T-cell (primary cell): ENCODE measurements at places on chromosomes 4 and X.

DNA sequence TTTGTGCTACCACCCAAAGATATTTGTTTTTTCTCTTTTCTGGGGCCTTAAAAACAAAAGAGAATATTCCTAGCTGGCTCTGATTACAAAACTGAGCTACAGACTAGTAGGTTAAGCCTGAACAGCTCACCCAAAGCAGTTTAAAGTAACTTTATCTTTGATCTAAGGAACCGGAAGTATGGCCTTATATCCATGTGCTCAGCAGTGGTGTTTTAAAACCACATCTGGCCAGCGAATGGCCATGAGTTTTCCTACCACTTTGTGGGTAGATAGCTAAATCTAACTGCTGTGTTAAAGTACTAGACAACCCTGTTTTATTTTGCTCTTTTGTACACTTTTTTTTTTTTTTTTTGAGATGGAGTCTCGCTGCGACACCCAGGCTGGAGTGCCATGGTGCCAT is 24.6 kb downstream of the ADGRG4 start:
- DNase-seq: no peak
- H3K4me3 ChIP-seq: no peak overlapping the region
- H3K27me3 ChIP-seq: no peaks in the 10 kb centered on the region
- H3K4me1 ChIP-seq: no peaks in the 10 kb centered on the region
- no peaks in the 10 kb centered on the region for H3K36me3 ChIP-seq

DNA sequence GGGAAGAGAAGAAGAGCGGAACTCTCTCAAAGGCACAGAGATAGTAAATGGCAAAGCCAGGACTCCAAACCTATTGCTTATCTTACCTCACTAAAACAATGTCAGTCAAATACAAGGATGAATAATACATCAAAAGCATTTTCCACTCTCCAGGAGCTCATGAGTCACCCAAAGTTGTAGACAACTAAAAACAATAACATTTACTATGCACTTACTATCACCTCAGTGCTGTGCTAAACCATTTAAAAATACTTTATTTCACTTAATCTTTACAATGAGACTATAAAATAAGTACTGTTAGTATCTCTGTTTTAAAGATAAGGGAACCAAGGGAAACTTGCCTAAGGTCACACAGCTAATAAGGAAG is 163.2 kb upstream of the SPANXC start:
- H3K4me1 ChIP-seq: no peaks in the 10 kb centered on the region
- no peak overlapping the region for H3K4me3 ChIP-seq
- H3K36me3 ChIP-seq: no peaks in the 10 kb centered on the region
- H3K27ac ChIP-seq: no peak overlapping the region

DNA sequence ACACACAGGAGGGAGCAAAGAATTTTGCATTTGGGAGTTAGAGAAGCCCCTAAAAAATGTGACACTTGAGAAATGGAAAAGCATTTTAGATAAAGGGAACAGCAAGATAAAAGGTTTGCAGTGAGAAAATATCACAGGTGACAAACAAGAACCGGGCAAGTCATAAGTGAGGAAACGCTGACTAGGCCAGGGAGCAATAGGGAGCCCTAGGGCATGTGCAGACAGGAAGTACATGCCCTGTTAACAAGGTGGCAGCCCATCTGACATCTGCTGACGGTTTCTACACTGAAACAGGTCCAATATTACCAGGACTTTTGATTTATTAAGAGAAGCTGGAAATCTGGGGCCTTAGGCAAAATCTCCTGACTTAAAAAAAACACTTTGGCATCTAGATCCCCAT is 4.0 kb upstream of the IL13RA1 start:
- no peak overlapping the region for H3K4me3 ChIP-seq
- no peaks in the 10 kb centered on the region for H3K36me3 ChIP-seq
- H3K4me1 ChIP-seq: peaks cover 10% of the 10 kb centered on the region
- H3K27ac ChIP-seq: no peak overlapping the region
- H3K27me3 ChIP-seq: no peaks in the 10 kb centered on the region
- DNase-seq: no peak

- no peaks in the 10 kb centered on the region for H3K4me1 ChIP-seq
- H3K27me3 ChIP-seq: no peaks in the 10 kb centered on the region
- no peak for DNase-seq
- no peak overlapping the region for H3K27ac ChIP-seq
Observed at GRCh38 chr4:125741825-125742452, 427.2 kb downstream of the FAT4 start.

DNA sequence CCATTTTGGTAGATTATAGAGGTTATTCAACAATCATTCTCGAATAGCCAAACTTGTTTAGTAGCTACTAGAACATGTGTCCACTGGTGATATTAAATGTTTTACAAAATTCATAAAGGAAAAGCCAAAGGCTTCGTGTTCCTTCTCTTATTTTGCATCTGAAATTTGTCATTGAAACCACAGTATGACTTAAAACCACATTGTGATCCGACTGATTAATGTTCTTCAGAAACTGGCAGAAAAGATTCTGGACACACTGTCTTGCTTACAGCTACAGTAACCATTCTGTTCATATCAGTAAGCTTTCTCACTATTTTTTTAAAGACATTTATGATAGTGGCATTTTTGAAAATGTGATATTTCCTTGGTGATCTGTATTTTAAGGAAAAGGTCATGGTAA is 2.6 kb upstream of the SMARCA1 start:
- no peak overlapping the region for H3K4me3 ChIP-seq
- no peak overlapping the region for H3K27ac ChIP-seq
- peaks cover 11% of the 10 kb centered on the region for H3K27me3 ChIP-seq
- no peak for DNase-seq

DNA sequence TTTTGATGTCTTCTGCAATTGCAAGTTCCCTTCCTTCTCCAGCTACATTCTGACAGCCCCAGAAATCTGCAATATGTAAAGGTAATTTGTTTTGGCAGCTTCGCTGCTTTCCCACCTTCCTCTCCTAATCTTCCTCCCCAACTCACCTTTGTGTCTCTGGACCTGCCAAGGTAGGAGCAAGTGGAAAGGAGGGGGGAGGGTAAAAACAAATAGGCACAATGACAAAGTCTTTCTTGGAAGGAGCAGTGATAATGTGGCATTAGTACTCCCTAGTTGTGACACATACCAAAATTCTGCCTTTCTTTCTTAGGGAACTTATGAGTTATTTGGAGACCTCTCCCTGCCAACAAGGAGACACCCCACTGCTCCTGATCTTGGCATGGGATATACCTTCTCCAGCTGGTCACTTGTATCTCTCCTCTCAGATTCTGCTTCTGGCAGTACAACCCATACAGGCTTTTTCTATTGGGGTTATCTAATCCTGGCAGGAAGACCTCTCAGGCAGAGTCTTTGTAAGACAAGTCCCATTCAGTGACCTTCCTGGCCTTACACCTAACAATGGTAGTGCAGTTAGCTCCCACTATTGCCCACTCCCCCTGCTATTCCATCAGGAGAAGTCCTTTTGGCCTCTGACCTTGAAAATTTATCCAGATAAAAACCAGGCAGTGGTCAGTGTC is 24.2 kb downstream of the F8 start:
- H3K27ac ChIP-seq: no peak overlapping the region
- H3K36me3 ChIP-seq: no peaks in the 10 kb centered on the region
- no peaks in the 10 kb centered on the region for H3K4me1 ChIP-seq
- no peak for DNase-seq
- no peaks in the 10 kb centered on the region for H3K27me3 ChIP-seq

DNA sequence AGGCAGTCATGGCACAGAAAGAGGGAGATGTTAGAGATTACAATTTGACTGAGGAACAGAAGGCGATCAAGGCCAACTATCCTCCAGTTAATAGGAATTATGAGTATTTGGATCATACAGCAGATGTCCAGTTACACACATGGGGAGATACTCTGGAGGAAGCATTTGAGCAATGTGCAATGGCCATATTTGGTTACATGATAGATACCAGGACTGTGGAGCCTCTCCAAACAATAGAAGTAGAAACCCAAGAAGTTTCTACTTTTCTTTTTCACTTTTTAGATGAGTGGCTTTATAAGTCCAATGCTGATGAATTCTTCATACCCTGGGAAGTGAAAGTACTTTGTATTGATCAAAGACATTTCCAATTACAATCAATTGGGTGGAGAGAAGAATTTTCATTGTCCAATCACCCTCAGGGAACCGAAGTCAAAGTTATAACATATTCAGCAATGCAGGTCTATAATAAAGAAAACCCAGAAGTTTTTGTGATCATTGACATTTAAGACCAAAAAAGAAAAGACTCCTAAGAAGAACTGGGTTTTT is 139.1 kb downstream of the MAB21L2 start:
- H3K4me3 ChIP-seq: no peak overlapping the region
- no peaks in the 10 kb centered on the region for H3K4me1 ChIP-seq
- H3K36me3 ChIP-seq: peaks cover 13% of the 10 kb centered on the region
- H3K27ac ChIP-seq: no peak overlapping the region
- no peak for DNase-seq
- no peaks in the 10 kb centered on the region for H3K27me3 ChIP-seq

GRCh38 chr4:151432654-151433053 is 23.7 kb downstream of the FHIP1A start:
- H3K27me3 ChIP-seq: no peaks in the 10 kb centered on the region
- no peak overlapping the region for H3K27ac ChIP-seq
- H3K36me3 ChIP-seq: no peaks in the 10 kb centered on the region
- no peak overlapping the region for H3K4me3 ChIP-seq
- DNase-seq: no peak
- no peaks in the 10 kb centered on the region for H3K4me1 ChIP-seq

DNA sequence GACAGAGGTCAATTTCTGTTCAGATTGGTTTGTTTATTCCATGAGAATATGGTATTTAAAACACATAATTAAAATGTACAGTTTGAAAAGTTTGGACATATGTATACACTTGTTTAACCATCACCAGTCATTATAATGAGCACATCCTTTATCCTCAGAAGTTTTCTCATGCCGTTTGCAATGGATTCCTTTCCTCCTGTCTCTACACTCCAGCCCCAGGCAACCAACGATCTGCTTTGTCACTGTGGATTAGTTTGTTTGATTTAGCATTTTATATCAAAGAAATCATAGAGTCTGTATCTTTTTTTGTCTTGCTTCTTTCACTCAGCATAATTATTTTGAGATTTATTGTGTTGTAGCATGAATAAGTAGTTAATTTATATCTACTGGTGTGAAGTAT is 243.0 kb upstream of the TRAM1L1 start:
- H3K27me3 ChIP-seq: no peaks in the 10 kb centered on the region
- no peak overlapping the region for H3K4me3 ChIP-seq
- no peak overlapping the region for H3K27ac ChIP-seq

GRCh38 chr4:64014647-64015046 is 394.6 kb downstream of the TECRL start:
- no peaks in the 10 kb centered on the region for H3K4me1 ChIP-seq
- H3K27ac ChIP-seq: no peak overlapping the region
- H3K27me3 ChIP-seq: no peaks in the 10 kb centered on the region
- no peak for DNase-seq
- H3K36me3 ChIP-seq: no peaks in the 10 kb centered on the region

GRCh38 chr4:90375081-90375480 is 247.9 kb downstream of the CCSER1 start:
- DNase-seq: no peak
- H3K4me1 ChIP-seq: no peaks in the 10 kb centered on the region
- no peaks in the 10 kb centered on the region for H3K36me3 ChIP-seq
- H3K27me3 ChIP-seq: no peaks in the 10 kb centered on the region
- H3K4me3 ChIP-seq: no peak overlapping the region

GRCh38 chr4:78432896-78433295 is 118.7 kb upstream of the ANXA3 start:
- DNase-seq: no peak
- H3K27me3 ChIP-seq: no peaks in the 10 kb centered on the region
- H3K4me3 ChIP-seq: no peak overlapping the region

DNA sequence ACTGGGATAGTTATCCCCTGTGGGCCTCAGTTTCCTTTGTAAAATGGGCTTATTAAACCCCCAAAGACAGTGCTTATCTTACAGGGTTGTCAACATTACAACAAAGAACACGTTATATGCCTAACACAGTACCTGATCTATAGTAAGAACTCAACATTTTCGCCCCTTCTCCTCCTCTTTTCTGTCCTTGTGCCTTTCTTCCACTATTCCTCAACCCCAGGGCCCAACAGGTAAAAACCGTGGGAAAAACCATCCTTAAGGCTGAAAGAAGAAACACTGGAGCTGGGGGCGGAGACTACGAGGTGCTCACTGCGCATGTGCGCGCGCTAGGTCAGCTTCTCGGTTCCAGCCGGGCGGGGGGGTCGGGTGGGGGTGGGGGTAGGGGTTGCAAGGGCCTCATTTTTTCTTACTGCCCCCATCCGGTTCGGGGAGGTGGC is 426 bp upstream of the XIAP start:
- H3K4me1 ChIP-seq: no peaks in the 10 kb centered on the region
- no peaks in the 10 kb centered on the region for H3K36me3 ChIP-seq
- H3K27ac ChIP-seq: peak overlapping the region; percentile 92
- H3K4me3 ChIP-seq: peak overlapping the region; percentile 82
- peak; percentile 71 for DNase-seq
- no peaks in the 10 kb centered on the region for H3K27me3 ChIP-seq

GRCh38 chr4:151725087-151725486 is 35.7 kb downstream of the GATB start:
- H3K27me3 ChIP-seq: no peaks in the 10 kb centered on the region
- H3K27ac ChIP-seq: no peak overlapping the region
- peaks cover 3% of the 10 kb centered on the region for H3K4me1 ChIP-seq
- H3K36me3 ChIP-seq: peaks cover 3% of the 10 kb centered on the region
